Activated T-helper 2 cell treated with anti-CD3 and anti-CD28 coated beads, Interferon-gamma antibody, Interleukin-2, Interleukin-4, amounts not matched to agents 10 μg/mL and 5 μg/mL and 100 μg/mL, durations not matched to agents 14 hours and 24 hours and 36 hours (primary cell): ENCODE measurements at places on chromosomes 7 and 10. TPM values are rescaled to one million over a fixed set of nuclear protein-coding genes. Genes with fewer than 3 reads are reported as not detected.

DNA sequence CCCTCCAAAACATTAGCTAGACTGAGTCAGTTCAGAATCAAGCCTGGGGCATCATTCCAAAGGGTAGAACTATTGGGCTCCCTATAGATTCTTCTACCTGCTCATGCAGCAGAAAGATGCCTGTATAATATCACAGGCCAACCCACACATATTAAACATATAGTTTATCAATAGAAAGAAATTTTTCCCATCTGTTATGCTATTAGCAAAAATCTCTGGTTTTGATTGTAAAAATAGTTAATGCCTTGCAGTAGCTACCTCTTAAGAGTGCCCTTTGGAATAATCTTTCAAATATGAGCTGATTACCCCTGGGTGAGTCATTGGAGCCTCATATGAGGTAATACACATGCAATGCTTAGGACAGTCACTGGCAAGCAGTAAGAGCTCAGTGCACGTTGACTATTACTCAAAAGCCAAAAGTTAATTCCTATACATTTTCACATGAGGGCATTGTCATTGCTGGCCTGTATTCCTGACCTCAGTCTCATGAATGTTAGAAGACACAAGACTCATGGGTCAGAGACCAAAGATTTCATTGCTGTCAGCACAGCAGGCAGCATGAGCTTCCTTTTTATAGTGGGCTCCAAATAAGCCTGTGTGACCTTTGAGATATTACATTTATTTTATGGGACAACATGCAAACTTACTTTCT lies 180.0 kb downstream of the FGFR2 start:
- DNase-seq, result no peak

GRCh38 chr7:136180984-136181383 lies 203.8 kb upstream of the MTPN start:
- DNase-seq, result no peak

- DNase-seq, result no peak
These were observed 6.5 kb downstream of the TBRG4 start for GRCh38 chr7:45104844-45105587.

- DNase-seq, result no peak
These were observed 27.6 kb downstream of the GCC1 start for GRCh38 chr7:127557803-127558202.

The NKX2-3 gene
- total RNA-seq, result not detected in 2 replicates

The MYOZ1 gene
- total RNA-seq, result not detected in 2 replicates

The MYO1G gene
- total RNA-seq, result 442 and 450 TPM in 2 replicates
